ENCODE measurements at places on chromosomes 11 and 22.

GRCh38 chr11:19228968-19229367, 11.8 kb downstream of the E2F8 start:
- no peak for DNase-seq

GRCh38 chr11:44047931-44048431, at the start of gene ACCSL:
TSS of gene ACCSL (plus strand) at chr11:44047981. CDS start at chr11:44048037, 56 bp downstream.
- no peak for DNase-seq

- no peak for DNase-seq
These were observed 250.0 kb downstream of the NXPE2 start for GRCh38 chr11:114928260-114928870.

DNA sequence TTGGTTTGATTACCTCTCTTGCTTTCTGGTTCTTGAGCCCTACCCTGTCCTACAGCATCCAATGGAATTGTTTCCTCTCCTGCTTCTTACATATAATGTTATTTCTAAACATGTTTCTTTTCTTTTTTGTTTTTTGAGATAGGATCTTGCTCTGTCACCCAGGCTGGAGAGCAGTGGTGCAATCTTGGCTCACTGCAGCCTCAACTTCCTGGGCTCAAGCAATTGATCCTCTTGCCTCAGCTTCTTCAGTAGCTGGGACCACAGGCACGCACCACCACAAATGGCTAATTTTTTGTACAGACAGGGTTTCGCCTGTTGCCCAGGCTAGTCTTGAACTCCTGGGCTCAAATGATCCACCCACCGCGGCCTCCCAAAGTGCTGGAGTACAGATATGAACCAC, 105.9 kb downstream of the SGSM3 start:
- DNase-seq, result no peak

GRCh38 chr11:86816251-86816726, 15.9 kb downstream of the PRSS23 start:
- no peak for DNase-seq

DNA sequence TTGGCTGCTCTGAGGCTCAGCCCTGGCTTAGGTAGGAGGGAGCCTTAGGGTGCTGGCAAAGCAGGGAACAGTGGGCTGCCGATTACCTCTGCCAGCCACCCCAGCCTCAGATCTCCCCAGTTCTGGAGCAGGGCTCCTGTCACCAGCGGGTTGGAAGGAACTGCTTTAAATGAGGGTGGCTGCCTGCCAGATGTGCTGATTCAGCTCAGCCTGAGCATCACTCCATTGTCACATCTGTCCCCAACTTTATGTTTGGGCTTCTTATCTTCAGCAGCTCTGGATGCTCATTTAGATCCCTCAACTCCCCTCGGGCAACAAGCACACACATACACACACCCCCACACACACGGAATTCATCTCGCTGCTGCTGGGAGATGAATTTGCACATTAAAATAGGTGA, 16.9 kb upstream of the ANKK1 start:
- DNase-seq, result no peak

- DNase-seq, result no peak
These were observed 49.3 kb upstream of the RDX start for GRCh38 chr11:110345743-110346142.

DNA sequence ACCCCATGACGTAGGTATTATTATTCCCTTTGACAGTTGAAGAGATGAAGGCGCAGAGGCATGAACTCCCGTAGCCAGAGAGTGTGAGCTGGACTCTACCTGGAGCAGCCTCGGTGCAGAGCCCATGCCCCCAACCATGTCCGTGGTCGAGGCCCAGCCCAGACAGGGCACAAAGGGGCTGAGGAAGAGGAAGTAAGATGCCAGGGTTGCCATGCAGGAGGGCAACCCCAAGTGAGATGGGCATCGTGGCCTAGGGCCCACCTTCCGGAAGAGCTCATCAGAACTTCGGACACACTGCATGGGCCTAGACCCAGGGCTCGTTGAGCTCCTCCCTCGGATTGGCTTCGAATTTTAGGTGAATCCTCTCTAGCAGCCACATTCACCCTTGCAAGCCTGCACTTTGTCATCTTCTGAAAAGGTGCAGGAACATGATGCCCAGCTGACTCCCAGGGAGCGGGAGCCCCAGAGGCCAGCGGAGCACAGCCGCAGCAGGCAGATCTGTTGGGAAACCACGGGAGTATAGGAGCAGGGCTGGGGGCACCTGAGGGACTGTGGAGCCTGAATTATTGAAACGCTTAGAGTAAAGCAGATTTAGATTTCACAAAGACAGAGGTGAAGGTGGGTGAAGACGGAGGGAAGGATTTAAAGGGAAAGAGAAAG, 29.0 kb upstream of the JAM3 start:
- DNase-seq, result no peak

Data from stimulated activated CD8-positive, alpha-beta memory T cell treated with anti-CD3 and anti-CD28 coated beads, Interleukin-7, amount 100 ng/mL, for 24 hours (primary cell).